ENCODE measurements at places on chromosomes 3 and 15. TPM values are rescaled to one million over a fixed set of nuclear protein-coding genes. Genes with fewer than 3 reads are reported as not detected.
A peak's percentile ranks its signal among the peaks of the same experiment; 100 is the strongest.

GRCh38 chr3:157121522-157121921, 38.4 kb downstream of the CCNL1 start:
- DNase-seq = no peak
- no peak overlapping the region for H3K4me3 ChIP-seq
- no peaks in the 10 kb centered on the region for H3K27me3 ChIP-seq
- no peaks in the 10 kb centered on the region for H3K36me3 ChIP-seq
- no peak overlapping the region for H3K27ac ChIP-seq
- no peaks in the 10 kb centered on the region for H3K4me1 ChIP-seq

CPB1 gene
- 4.8 TPM for total RNA-seq

DNA sequence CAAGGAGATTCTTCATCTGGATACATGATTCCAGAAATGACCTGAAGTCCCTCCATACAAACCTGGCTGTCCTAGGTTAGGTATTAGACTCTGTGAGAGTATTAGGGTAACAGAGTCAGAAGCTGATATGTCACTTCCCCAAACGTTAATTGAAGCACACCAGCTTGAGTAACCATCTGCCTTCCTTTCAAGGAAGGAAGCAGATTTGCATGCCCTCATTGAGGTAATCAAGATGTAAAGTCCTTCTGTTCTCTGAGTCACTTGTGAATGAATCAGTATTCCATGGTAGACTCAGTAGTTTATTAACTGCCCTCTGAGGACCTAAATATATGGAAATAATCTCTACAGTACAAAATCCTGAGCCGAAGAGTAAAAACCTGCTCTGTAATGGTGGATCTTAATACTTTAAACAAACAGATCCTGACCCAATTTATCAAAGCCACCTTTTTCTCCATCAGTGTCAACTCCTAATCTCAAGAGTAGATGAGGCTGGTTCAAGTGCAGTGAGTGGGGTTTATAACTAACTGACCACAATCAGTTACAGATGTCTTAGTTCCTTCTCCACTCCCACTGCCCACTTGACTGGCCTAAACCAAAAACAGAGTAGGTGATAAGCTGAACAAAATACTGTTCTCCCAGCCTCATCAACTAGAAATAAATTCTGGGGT, 246.2 kb upstream of the CHRM5 start:
- peaks cover 3% of the 10 kb centered on the region for H3K27me3 ChIP-seq
- DNase-seq = peak; percentile 24

- H3K27me3 ChIP-seq = no peaks in the 10 kb centered on the region
- H3K4me1 ChIP-seq = no peaks in the 10 kb centered on the region
- H3K36me3 ChIP-seq = no peaks in the 10 kb centered on the region
These were observed 423.1 kb downstream of the TIGIT start for GRCh38 chr3:114716916-114717315.

DNA sequence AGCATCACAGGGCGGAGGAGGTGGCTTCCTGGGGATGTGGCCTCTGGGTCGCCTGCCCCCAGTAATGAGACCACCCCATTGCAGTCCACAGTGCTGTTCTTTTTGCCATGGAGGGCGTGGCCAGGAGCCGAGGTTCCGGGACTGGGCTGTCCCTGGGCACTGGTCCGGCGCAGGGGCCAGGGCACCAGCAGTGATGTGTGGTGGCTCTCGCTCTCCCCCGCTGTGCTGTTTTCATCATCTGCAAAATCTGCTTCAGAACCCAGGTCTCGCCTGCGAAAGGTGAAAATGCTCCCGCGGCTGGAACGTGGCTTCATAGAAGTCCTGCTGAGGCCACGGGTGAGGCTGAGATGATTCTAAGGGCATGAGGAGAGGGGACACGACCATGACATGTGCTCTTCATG, 45.8 kb downstream of the SCN5A start:
- H3K27ac ChIP-seq = no peak overlapping the region
- DNase-seq = no peak
- no peak overlapping the region for H3K4me3 ChIP-seq
- H3K4me1 ChIP-seq = no peaks in the 10 kb centered on the region
- H3K27me3 ChIP-seq = no peaks in the 10 kb centered on the region
- H3K36me3 ChIP-seq = no peaks in the 10 kb centered on the region

GRCh38 chr3:169430707-169431404, 232.7 kb downstream of the MECOM start:
- no peaks in the 10 kb centered on the region for H3K27me3 ChIP-seq
- no peak overlapping the region for H3K27ac ChIP-seq
- DNase-seq = no peak
- no peaks in the 10 kb centered on the region for H3K36me3 ChIP-seq
- no peaks in the 10 kb centered on the region for H3K4me1 ChIP-seq

DNA sequence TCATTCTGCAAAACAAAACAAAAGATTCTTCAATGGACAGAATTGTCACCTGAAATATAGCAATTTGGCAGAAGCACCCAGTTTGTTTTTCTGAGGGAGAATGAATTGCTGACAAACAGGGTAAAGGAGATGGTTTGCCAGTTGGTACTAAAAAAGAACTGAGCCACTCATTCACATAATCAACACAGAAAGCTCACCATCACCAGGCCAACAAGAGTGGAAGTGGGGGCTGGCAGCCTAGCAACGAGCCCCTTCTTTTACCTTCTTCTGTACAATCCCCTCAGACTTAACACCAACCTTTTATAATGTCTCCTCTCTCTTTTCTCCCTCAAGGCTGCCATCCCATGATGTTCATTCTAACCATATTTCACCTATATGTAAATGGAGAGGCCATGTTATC, 5.9 kb downstream of the TOP2B start:
- H3K27me3 ChIP-seq = no peaks in the 10 kb centered on the region
- H3K36me3 ChIP-seq = no peaks in the 10 kb centered on the region
- DNase-seq = no peak
- H3K4me3 ChIP-seq = no peak overlapping the region

GRCh38 chr3:105427332-105427731, 60.6 kb downstream of the ALCAM start:
- H3K4me3 ChIP-seq = no peak overlapping the region
- H3K27ac ChIP-seq = no peak overlapping the region
- H3K36me3 ChIP-seq = no peaks in the 10 kb centered on the region
- H3K4me1 ChIP-seq = no peaks in the 10 kb centered on the region

All from GM12878 (cell line).